ENCODE measurements at places on chromosomes 11 and 22. TPM values are rescaled to one million over a fixed set of nuclear protein-coding genes. Genes with fewer than 3 reads are reported as not detected.

The FDXACB1 gene
- total RNA-seq, result 4.1 TPM

The MMP27 gene
- 0.44 TPM for total RNA-seq

The MOV10L1 gene
- total RNA-seq, result 1.0 TPM

The CASP1 gene
- total RNA-seq, result 26.6 TPM

The SSTR3 gene
- total RNA-seq, result not detected

The METTL15 gene
- 21.5 TPM for total RNA-seq

The OR11H1 gene
- total RNA-seq, result not detected

The EIF3L gene
- 409 TPM for total RNA-seq

The PRODH gene
- total RNA-seq, result 0.17 TPM

The WT1 gene
- not detected for total RNA-seq

The AIP gene
- total RNA-seq, result 78.4 TPM
